ENCODE measurements at places on chromosomes 6 and 20.

- no peak for DNase-seq
Observed at GRCh38 chr6:64890609-64891008, 816.4 kb downstream of the EYS start.

- no peak for DNase-seq
Observed at GRCh38 chr6:127120023-127120786, 1.7 kb downstream of the RSPO3 start.

GRCh38 chr6:3363296-3364025, 93.4 kb downstream of the SLC22A23 start:
- DNase-seq: no peak

DNA sequence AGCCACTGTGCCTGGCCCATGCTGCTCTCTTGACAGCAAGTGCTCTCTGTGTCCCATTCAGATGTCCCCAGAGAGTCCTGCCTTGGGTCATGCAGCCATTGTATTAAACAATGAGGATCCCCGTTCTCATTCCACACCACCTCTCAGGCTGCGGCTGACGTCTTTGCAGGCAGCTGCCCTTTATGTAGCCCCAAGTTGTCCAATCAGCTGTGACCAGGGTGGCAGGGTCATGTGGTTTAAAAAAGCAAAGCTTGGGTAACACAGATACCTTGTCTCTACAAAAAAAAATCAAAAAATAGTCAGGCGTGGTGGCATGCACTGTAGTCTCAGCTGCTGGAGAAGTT, 13.2 kb downstream of the GCNT2 start:
- DNase-seq: peak; percentile 33

- DNase-seq: no peak
Observed at GRCh38 chr20:4542270-4542669, 179.4 kb upstream of the PRND start.

- no peak for DNase-seq
Observed at GRCh38 chr20:25038103-25038410, 19.9 kb downstream of the ACSS1 start.

- no peak for DNase-seq
Observed at GRCh38 chr6:48116699-48117645, 6.0 kb upstream of the PTCHD4 start.

DNA sequence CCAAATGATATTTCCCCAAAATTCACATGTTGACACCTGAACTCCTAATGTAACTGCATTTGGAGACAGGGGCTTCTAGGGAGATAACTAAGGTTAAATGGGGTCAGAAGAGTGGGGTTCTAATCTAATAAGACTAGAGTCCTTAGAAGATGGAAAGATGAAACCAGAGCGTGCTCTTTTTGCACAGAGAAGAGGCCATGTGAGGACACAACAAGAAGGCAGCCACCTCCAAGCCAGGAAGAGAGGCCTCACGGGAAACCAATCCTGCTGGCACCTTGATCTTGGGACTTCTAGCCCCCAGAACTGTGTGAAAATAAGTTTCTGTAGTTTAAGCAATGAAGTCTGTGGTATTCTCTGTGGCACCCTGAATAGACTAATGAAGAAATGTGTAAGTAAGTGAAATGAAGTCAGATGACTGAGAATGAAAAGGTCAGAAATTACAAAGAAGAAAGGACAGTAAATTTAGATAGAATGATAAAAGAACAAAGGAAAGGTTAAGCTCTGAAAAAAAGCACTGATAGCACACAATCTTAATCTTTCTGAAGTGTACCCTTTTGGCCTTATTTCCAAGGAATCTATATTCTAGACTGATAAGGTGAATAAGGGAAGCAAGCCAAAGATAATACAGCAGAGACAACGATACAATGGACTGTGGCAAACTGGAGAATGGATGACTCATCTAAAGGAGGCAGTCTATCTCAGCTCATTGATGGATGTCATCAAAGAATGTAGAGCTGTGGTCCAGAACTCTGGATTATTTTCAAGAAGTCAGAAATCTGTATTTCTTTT, 110.4 kb downstream of the MYB start:
- DNase-seq: peak; percentile 74

GRCh38 chr6:111804627-111805235, 68.5 kb downstream of the FYN start:
- peak; percentile 37 for DNase-seq

GRCh38 chr20:59040667-59041066, 1.9 kb downstream of the PRELID3B start:
- DNase-seq: no peak

DNA sequence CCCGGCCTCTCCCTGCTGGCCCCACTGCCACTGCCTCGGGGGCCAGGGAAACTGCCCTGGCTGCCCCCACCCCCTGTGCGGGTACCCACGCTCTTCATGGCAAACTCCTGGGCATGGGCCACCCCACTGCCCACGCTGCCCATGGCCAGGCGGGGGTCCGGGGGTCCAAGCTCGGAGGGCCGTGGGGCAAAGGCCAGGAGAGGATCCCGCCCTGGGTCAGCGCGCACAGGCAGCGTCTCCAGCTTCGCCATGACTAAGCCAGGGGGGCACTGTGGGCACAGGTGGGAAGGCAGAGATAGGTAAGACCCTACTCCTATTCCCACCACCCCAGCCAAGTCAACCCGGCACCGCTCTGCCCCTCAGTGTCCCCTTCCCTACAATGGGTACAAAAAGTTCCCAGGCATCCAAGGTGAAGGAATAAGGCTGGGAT, 6.4 kb downstream of the LZTS3 start:
- DNase-seq: no peak

- DNase-seq: no peak
Observed at GRCh38 chr20:44279228-44279627, 31.8 kb downstream of the FITM2 start.

GRCh38 chr6:137552146-137552545, 58.0 kb upstream of the OLIG3 start:
- no peak for DNase-seq

GRCh38 chr6:137692806-137693205, 174.3 kb upstream of the TNFAIP3 start:
- DNase-seq: no peak

GRCh38 chr6:144776031-144776819, 491.1 kb downstream of the UTRN start:
- DNase-seq: no peak

DNA sequence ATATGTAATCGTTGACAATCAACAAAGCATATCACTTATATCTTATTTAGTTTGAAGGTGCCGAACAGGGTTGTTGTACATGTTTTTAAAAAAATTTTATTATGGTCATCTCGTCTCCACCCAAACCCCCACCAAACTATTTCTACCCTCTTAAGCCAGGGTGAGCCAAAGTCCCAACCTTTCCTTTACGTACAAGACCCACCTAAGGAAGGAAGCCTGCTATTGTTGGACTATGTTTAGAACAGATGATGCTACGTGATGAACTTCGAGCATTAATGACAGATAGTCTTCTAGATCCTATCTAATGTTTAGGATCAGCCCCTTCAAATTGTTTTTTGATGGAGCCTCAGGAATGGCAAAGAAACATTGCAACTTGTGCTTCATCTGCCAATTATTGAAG, 44.4 kb downstream of the CLIC5 start:
- no peak for DNase-seq

GRCh38 chr20:18187020-18187419, 49.4 kb downstream of the KAT14 start:
- DNase-seq: no peak

DNA sequence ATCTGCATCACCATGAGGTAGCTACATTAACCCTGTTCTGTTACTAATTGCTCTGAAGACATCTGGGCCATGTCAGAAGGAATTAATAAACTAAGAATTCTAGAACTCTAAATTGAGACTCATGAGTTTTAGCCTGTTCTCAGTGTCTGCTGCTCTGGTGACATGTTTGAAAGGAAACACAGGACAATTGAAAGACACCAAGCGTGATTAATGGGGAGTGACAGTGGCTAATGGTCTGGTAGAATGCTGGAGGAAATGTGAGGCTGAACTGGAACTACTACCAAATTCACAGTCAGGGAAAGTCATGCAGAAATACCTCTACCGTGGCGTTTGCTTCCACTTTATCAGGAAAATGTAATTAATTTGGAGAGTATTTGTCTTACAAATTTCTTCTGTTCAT, 140.0 kb downstream of the TBC1D7 start:
- no peak for DNase-seq

- DNase-seq: peak; percentile 22
Observed at GRCh38 chr6:159525445-159526025, 167.5 kb downstream of the SOD2 start.

GRCh38 chr20:24633521-24633920, 164.1 kb downstream of the SYNDIG1 start:
- no peak for DNase-seq

- DNase-seq: peak; percentile 20
Observed at GRCh38 chr6:109096208-109096607, 901 bp downstream of the CEP57L1 start.

- DNase-seq: no peak
Observed at GRCh38 chr6:56374841-56375369, 127.5 kb upstream of the COL21A1 start.

All from NB4 (cell line).